CD8-positive, alpha-beta memory T cell (primary cell): ENCODE measurements at places on chromosomes 6 and 20. TPM values are rescaled to one million over a fixed set of nuclear protein-coding genes. Genes with fewer than 3 reads are reported as not detected.

- no peak for DNase-seq
- H3K27ac ChIP-seq, result no peak overlapping the region
- H3K4me3 ChIP-seq, result no peak overlapping the region
- H3K4me1 ChIP-seq, result no peaks in the 10 kb centered on the region
- H3K36me3 ChIP-seq, result no peaks in the 10 kb centered on the region
Observed at GRCh38 chr20:47999166-47999565, 213.9 kb upstream of the SULF2 start.

GRCh38 chr6:97049253-97050011 lies 124.9 kb downstream of the KLHL32 start:
- no peaks in the 10 kb centered on the region for H3K4me1 ChIP-seq
- no peak for DNase-seq
- H3K27ac ChIP-seq, result no peak overlapping the region
- no peaks in the 10 kb centered on the region for H3K36me3 ChIP-seq
- no peak overlapping the region for H3K4me3 ChIP-seq
- H3K27me3 ChIP-seq, result no peaks in the 10 kb centered on the region

DNA sequence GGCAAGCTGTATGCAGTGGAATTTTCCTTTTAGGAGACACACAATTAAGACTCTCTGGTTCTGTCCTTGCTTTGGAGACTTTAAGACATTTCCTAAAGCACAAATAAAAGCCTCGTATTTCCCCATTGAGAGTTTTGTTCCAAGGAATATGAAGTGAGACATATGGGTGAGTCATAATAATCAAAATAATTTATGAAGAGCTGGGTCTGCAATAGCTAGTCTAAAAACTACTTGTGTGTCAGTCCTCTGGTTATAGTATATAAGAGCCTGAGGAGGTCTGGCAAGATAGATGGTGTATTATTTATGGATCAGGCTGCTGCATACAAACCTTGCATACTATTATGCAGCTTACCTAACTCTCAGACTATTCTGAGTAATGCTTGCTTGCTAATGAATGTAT lies 142.6 kb downstream of the ADGRG6 start:
- no peak for DNase-seq
- no peak overlapping the region for H3K27ac ChIP-seq
- no peaks in the 10 kb centered on the region for H3K27me3 ChIP-seq
- no peaks in the 10 kb centered on the region for H3K36me3 ChIP-seq
- no peaks in the 10 kb centered on the region for H3K4me1 ChIP-seq

DNA sequence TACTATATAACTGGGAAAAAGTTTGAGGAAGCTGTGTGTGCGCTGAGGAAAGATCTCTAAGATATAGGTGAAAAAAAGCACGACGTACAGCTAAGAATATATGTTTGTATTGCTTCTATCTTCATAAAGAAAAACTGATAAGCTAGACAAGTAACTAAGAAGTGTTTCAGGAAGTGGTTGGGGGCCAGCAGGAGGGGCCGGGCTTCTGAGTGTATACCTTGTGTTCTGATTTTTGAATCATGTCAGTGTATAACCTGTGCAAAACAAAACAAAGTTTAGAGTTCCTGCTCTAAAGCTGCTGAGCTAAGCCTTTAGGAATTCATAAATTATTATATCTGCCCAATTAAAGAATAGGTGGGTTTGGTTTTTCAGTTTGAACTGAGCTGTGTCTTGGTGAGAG lies 7.9 kb upstream of the OSER1 start:
- no peaks in the 10 kb centered on the region for H3K36me3 ChIP-seq
- peak overlapping the region; percentile 36 for H3K27ac ChIP-seq
- H3K4me1 ChIP-seq, result peaks cover 39% of the 10 kb centered on the region

GRCh38 chr6:109079981-109080380 lies 14.7 kb downstream of the SESN1 start:
- no peak overlapping the region for H3K27ac ChIP-seq
- no peaks in the 10 kb centered on the region for H3K4me1 ChIP-seq
- DNase-seq, result no peak
- H3K36me3 ChIP-seq, result no peaks in the 10 kb centered on the region
- no peaks in the 10 kb centered on the region for H3K27me3 ChIP-seq
- no peak overlapping the region for H3K4me3 ChIP-seq

- no peaks in the 10 kb centered on the region for H3K27me3 ChIP-seq
- H3K4me3 ChIP-seq, result no peak overlapping the region
- H3K27ac ChIP-seq, result no peak overlapping the region
Observed at GRCh38 chr6:157471895-157472686, 91.1 kb downstream of the ZDHHC14 start.

DNA sequence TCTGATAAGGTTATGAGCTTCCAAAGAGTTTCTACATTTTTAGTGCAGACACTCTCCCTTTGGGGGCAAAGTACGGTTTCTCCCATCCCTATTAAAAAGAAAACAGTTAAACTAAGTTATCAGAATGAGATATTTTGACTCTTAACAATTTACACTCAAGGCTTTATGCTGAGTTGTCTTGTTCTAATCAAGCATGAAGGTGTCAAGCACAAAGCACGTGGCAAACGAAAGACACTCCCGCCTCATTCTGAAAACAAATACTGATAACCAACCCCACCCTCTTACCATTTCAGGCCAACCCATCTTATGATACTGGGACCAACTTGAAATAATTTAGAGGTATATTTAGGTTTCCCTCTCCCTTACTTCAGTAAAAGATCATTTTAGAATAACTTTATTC lies 24.3 kb downstream of the OR14J1 start:
- H3K4me1 ChIP-seq, result no peaks in the 10 kb centered on the region
- H3K4me3 ChIP-seq, result no peak overlapping the region
- no peaks in the 10 kb centered on the region for H3K27me3 ChIP-seq
- H3K36me3 ChIP-seq, result no peaks in the 10 kb centered on the region

DNA sequence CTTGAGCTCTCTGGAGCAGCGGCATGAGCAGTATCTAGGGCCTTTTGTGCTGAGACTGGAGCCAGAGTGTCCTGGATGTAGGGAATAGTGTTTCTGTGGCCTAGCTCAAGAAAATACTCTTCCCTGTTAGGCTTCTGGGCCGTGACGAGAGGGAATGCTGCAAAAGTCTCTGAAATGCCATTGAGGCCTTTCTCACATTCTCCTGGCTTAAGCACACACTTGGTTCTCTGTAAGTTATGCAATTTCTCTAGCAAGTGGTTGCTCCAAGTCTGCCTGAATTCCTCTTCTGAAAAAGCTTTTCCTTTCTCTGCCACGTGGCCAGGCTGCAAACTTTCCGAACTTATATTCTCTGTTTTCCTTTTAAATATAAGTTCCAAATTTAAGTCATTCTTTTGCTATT lies 744.4 kb downstream of the GRIK2 start:
- no peaks in the 10 kb centered on the region for H3K27me3 ChIP-seq
- H3K36me3 ChIP-seq, result no peaks in the 10 kb centered on the region
- H3K4me3 ChIP-seq, result no peak overlapping the region
- H3K4me1 ChIP-seq, result no peaks in the 10 kb centered on the region
- no peak overlapping the region for H3K27ac ChIP-seq

DNA sequence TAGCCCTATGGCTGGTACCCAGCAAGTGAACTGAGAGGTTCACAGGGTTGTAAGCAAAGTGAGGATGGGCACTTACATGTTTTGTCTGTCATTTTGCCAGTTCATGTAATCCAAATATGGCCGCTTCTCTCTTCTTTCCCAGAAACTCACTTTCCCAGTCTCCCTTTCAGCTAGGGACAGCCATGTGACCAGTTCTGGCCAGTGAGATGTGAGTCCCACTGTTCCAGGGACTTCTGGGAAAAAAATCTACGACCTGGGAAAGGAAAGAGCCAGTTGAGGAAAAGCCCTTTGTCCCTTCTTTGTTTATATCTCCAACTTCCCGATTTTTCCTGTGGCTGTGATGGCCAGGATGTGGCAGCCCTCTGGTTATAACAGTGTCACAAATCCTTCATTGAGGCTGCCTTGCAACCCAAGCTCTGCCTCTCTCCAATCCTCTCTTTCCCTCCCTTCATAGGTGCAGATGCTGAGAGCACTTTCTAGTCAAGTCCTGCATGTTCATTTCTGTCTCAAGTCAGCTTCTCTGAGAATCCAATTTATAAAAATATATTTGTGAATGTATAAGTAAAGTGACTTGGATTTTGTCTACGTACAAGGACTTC lies 148.6 kb upstream of the ZFP64 start:
- no peaks in the 10 kb centered on the region for H3K27me3 ChIP-seq
- no peaks in the 10 kb centered on the region for H3K4me1 ChIP-seq
- no peak overlapping the region for H3K4me3 ChIP-seq
- no peak for DNase-seq

GRCh38 chr6:163324688-163325389 lies 89.7 kb upstream of the QKI start:
- no peak overlapping the region for H3K4me3 ChIP-seq
- DNase-seq, result no peak

Gene RIMS1
- not detected for total RNA-seq

Gene SLC17A9
- 26.8 TPM for total RNA-seq

Gene SNRNP48
- 15.0 TPM for total RNA-seq

Gene CST5
- not detected for total RNA-seq
